LHCN-M2 (cell line): ENCODE measurements at places on chromosomes 12 and 14. TPM values are rescaled to one million over a fixed set of nuclear protein-coding genes. Genes with fewer than 3 reads are reported as not detected.

DNA sequence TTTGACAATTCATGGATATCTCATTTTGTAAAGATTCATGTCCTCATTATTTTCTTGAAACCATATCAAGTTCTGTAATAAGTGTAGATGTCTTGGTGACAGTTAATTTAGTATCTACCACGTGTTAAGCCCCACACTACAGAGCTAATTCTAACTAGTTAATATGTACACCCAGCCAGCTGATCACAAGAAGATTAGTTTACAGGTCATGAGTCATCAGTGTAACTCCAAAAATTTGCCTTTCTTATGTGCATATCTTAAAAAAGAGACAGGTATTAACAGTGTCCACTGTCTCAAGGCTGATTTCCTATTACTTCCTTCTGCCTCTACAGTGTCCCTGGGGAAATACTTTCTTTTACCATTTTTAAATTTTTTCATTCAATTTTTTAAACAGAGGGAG, 13.3 kb upstream of the YBX3 start:
- DNase-seq = no peak

DNA sequence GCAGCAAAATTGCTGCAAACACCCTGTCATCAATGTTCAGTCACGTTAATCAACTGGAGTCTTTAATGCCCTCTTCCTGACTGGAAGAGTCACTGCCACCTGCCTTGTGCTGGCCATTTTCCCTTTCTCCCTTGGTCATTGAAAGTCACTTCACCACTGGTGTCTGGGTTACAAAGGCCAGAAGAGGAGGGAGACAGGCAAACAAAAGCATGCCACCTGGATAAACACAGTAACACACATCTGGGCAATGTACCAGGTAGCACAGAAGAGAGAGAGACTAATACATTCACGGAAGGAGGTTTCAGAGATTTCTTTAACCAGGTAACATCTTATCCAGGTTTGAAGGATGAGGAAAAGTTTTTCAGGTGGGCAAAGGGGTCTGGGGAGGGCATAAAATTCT, 32.7 kb downstream of the GPHB5 start:
- no peak for DNase-seq

DNA sequence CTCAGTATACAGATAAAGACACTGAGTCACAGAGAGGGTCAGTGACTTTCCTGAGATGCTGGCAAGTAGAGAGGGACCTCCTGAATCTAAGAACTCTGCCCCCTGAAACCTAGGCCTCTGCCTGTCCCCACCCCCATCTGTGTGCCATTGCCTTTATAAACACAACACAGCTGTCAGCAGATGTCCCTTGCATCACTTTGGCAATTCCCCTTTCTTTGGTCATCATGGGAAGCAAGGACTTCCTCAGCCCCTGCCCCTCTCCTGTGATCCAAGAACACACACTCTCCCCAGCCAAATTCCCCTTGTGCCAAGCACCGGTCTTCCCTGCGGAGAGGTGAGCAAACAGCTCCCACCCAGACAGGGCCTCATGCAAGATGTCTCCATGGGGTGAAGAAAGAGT, 8.3 kb downstream of the TSPAN11 start:
- DNase-seq = no peak

- peak; percentile 14 for DNase-seq
These were observed 586.9 kb downstream of the CCER1 start for GRCh38 chr12:90368081-90368480.

- DNase-seq = no peak
These were observed 205.5 kb downstream of the CHST11 start for GRCh38 chr12:104662203-104662602.

DNA sequence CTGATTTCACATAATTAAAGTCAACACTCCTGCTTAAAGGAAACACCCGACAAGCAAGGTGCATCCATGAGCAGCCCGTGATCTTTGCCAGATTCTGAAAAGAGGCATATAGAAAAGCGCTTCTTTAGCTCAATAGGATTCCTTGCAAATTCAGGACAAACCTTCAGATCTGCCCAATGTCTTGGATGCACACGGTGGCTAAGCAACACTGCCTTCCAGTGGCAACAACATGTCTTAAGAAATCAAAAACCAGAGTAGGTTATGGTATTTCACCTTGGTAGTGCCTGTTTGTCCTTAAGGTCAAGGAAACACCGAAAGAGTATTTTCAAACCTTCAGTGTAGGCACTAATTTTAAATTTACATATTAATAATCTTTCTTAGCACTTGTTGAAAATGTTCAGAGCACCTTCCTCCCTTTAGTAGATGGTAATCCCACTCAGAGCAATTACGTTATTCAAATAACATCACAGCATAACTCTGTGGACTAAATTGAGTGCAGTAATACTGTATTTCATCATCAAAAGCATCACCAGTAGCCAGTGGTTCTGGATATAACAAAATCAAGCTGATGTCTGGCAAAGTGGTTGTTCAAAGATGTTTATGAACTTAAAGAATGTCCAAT, 58.0 kb upstream of the CDKN3 start:
- peak; percentile 48 for DNase-seq

DNA sequence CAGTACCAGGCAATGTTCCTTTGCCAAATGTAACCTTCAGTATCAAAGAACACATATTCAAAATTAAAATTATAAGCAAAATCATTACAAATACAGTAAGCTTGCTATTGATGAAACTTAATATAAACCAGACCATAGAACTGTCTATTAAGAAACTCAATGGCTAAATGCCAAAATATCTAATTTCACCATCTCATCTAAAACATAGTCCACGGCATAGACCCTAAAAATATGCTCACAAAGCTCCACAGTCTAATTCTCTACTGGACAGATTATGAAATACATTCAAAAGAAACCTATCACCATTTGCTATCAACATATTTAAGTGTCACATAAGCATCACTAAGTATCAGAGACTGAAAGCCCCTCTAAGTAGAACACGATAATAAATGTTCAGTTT, 25.2 kb downstream of the DUSP16 start:
- DNase-seq = no peak

RGS6 gene
- under 0.01 TPM in 1 of 2 replicates, not detected in the other for total RNA-seq

TMTC1 gene
- total RNA-seq = 111 and 136 TPM in 2 replicates
